ENCODE measurements at places on chromosomes 3 and 15. TPM values are rescaled to one million over a fixed set of nuclear protein-coding genes. Genes with fewer than 3 reads are reported as not detected.

The TMIE gene
- 0.13 TPM for total RNA-seq

The C3orf22 gene
- not detected for total RNA-seq

The DNAH1 gene
- 9.1 TPM for total RNA-seq

The TICRR gene
- 2.9 TPM for total RNA-seq

DNA sequence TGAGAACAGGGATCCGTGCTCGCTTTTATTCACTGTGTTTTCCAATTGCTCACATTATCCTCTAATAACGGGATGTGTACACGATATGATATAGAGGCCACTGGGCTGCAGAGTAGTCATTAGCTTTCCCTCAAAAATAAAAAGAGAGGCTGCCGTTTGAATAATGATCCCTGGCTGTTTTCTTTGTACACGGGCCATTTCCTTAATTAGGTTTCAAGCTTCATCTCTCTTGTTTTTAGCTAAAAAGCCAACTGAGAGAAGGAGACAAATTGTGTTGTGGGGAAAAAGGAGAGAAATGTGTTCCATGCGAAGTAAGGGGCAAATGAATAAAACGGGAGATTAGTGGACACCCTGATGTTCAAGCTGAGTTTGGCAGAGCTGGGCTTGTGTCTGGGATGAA lies 174.2 kb downstream of the CACNA2D3 start:
- no peak for DNase-seq

GRCh38 chr3:102531686-102532085 lies 96.9 kb downstream of the ZPLD1 start:
- DNase-seq: no peak

- DNase-seq: no peak
Measured at GRCh38 chr3:30146978-30147377, 459.4 kb upstream of the TGFBR2 start.

DNA sequence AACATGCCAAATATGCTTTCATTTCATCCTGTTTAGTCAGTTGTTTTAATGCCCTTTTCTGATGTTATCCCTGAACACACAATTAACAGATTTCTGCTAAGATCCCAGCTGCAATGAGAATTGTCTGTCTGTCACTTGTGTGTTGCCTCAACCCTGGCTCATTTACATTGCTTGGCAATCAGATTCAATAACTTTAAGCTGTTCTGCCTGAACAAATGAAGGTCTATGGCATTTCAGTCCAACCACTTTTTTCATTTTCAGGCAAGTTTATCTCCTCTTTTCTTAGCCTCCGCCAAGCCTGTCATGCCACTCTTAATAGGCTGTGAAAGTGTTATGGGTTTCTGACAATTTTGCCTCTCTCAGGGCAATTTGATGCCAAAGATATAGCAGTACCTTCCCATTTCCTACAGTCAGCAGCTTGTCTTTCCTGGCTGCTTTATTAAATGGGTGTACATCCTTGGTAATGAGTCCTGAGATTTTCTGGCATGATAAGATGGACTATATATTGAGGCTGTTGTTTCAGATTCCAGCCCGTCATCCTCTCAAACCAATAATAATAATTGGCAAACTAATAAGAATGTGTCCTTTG lies 68.7 kb upstream of the ADAMTS9 start:
- DNase-seq: no peak

DNA sequence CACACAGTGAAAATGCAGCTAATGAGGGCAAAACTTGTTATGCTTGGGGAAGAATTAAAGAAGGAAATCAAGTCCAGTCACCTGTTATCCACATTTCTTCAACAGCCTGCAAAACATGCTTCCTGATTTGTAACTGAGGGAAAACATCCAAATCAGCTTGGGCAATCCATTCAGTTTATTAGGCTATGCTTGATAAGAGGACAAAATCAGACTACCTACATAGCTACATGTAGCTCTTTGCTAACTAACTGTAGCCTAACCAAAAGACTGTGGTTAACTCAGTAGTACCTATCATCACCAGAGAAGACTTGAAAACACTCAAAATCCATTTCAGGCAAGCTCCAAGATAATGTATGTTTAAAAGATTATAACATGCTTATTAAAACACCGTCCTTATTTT lies 436.4 kb downstream of the SHQ1 start:
- no peak for DNase-seq

DNA sequence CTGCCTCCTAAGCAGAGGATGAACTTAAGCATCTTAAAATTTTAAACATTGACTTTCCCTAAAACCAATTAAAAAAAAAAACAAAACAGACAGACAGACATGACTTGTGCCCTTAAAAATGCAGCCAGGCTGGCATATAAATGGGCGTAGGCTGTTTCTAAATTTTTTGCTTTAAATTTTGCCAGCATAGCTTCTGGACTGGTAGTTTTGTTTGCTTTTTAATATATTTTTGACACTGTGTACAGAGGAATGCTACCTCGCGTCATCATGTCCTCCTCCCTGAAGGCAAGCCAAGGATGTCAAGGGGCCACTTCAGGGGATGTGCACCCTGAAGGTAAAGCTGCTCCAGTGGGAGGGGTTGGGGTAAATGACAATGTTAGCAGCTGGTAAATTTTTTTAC lies 134.8 kb downstream of the PGPEP1L start:
- DNase-seq: no peak

DNA sequence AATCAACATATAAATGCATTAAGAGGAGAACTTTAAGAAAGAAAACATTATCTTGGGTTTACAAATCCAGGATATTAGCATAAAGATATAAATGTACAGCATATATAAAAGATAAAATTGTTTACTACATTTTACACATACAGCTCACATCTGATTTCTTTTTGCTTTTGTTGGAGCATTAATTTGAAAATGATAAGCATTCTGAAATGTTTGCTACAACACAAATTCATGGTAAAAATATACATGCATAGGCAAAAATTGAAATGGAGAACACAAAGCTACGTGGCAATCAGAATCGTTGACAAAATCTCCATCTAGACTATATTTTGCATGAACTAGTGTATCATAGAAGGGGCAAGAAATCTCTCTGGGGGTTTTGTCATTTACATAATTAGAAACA lies 159.1 kb downstream of the TIGIT start:
- no peak for DNase-seq

GRCh38 chr15:33086500-33087121 lies 107.9 kb downstream of the FMN1 start:
- DNase-seq: no peak

DNA sequence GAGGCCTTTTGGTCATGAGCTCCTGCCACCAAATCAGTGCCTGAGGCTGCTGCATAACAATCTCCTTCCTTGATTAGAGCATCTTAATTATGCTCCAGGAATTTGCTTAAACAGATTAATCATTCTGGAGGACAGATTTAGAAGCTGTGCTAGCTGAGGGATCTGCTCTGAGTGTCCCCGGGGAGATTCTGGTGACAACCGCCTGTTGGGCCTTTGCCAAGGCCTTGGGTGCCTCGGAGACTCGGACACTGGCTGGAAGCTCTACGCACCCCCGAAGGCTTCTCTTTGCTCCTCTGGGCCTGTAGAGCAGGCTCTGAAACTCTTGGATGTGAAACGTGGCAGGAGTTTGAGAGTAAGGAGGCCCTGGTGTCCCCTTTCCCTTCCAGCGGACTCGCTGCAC lies 264.1 kb downstream of the CD47 start:
- no peak for DNase-seq

GRCh38 chr15:36769098-36769497 lies 189.7 kb downstream of the CDIN1 start:
- no peak for DNase-seq

DNA sequence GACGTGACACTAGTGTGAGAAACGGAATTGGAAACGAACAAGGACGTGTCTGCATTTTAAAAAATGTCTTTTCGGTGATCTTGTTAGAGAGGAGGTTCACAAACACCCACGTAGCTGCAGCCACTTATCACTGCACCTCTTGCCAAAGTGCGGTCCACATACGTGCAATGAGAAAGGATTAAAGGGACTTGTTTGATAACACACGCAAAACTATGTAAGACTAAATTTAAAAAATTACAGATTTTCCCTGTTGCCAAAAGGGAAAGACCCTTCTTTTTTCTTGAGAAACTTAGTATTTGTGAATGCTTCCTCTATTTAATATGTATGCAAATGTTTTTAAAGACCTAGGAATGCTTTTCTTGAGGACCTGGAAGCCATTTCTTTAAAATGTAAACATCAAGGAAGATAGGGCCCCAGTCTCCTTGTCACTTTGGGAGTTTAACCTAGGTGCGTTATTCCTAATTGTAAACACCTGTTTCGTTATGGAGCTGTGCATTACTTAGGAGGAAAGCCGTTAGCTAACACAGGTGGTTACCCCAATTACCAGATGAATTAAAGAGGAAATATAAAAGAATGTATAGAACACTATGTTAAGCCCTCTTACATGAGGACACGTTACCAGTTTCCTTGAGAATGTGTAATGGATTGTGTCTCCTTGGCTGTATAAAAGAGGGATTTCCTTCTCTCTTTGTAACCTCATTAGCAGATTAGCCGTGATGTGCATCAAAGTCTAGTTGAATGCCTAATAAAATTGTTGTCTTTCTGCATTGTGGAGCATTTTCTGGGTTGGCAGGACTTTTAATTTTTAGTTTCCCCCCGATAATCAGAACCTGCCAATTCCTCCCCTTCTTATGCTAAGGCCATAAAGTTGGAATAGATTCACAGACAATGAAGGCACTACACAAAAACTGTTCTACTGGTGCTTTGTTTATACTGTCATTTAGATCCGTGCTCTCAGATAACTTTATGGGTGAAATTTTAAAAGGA lies 1.0 kb downstream of the LEKR1 start:
- DNase-seq: no peak

DNA sequence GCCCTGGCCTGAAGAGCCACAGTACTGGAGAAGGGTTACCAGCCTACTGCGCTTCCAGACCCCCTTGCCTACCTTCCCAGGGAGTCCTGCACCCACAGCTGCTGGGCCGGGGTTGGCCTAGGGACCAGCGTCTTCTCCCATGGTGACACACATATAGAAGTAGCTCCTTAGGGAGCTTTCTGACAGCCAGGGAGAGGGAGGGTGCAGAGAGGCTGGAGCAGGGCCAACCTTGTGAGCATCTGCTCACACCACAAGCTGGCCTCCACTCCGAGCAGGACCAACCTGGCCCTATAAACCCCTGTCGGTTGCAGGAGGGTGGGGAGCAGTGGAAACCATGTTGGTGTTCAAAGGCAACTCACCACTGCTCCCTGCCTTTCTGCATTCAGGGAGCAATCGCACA lies 35.2 kb downstream of the SRPRB start:
- no peak for DNase-seq
